NCI-H1930 (cell line): ENCODE measurements at places on chromosomes 12 and 14.

DNA sequence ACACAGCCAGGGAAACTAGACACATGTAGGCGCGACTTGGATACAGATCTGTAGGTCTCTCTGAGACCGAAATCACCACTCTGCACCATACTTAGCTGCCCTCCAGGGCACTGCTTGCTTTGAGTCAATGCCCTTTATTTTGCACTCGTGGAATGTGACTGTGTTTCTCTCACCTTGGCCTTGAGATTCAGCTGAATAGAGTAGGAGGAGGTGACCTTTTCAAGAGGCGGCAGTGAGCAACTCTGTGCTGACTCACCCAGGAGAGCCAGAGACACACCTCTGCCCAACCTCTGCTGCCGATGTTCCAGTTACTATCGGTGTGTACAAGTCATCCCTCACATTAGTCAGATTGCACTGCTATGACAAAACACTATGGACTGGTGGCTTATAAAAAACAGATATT is 583.4 kb downstream of the VRK1 start:
- no peak for DNase-seq

GRCh38 chr12:104687823-104688573 is 231.2 kb downstream of the CHST11 start:
- DNase-seq, result no peak

- no peak for DNase-seq
Observed at GRCh38 chr12:50060120-50060468, 2.7 kb downstream of the ASIC1 start.

- DNase-seq, result peak; percentile 8
Observed at GRCh38 chr12:106226884-106227640, 20.8 kb downstream of the CKAP4 start.

GRCh38 chr14:77059276-77059915 is 30.9 kb upstream of the IRF2BPL start:
- DNase-seq, result no peak

GRCh38 chr14:51182131-51182565 is 57.9 kb upstream of the TMX1 start:
- no peak for DNase-seq

GRCh38 chr12:25590011-25590721 is 37.1 kb upstream of the LMNTD1 start:
- no peak for DNase-seq

- DNase-seq, result no peak
Observed at GRCh38 chr12:75970310-75970709, 61.3 kb downstream of the PHLDA1 start.

- no peak for DNase-seq
Observed at GRCh38 chr12:113742801-113743200, 223.3 kb downstream of the RBM19 start.

GRCh38 chr12:29073631-29074239 is 75.3 kb upstream of the FAR2 start:
- DNase-seq, result peak; percentile 23

DNA sequence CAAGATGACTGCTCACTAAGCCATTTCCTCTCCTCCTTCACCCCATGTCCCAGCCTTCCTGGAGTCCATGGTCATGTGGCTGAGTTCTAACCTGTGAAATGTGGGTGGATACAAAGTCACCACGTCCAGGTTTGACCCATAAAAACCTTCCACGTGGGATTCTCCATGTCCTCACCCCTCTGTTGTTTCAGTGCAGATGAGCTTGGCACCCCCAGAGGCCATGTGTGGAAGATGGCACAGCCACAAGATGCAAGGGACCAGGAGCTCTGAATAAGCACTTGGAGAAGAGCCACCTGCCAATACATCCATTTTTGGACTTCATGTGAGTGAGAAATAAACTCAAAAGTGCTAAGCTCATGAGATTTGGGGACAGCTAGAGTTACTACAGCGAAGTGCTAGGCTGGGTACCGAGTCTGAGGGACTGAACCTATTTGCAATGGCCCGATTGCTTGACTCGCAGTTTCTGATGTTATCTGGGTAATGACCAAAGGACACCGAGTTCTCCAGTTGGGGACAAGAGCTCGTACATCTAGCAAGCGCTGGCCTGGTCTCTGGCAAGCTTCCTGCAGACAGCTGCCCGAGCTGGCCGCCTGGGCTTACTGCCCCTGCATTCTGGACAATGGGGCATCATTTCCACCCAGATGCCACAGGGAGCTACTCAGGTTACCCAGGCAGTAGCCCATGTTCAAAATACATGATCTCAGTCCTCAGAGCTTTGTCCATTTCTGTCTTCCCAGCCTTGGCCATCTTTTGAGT is 7.7 kb upstream of the SLC24A4 start:
- DNase-seq, result no peak

GRCh38 chr14:41606532-41607303 is at the start of gene LRFN5:
TSS of gene LRFN5 (plus strand) at chr14:41606876.
- DNase-seq, result no peak
